MM.1S (cell line): ENCODE measurements at places on chromosomes 6 and 20.

GRCh38 chr20:53940360-53940702, 130.1 kb downstream of the BCAS1 start:
- no peak for DNase-seq

GRCh38 chr6:7413151-7413823, 23.7 kb downstream of the RIOK1 start:
- no peak for DNase-seq

- no peak for DNase-seq
Observed at GRCh38 chr6:82094166-82094806, 153.3 kb downstream of the IBTK start.

DNA sequence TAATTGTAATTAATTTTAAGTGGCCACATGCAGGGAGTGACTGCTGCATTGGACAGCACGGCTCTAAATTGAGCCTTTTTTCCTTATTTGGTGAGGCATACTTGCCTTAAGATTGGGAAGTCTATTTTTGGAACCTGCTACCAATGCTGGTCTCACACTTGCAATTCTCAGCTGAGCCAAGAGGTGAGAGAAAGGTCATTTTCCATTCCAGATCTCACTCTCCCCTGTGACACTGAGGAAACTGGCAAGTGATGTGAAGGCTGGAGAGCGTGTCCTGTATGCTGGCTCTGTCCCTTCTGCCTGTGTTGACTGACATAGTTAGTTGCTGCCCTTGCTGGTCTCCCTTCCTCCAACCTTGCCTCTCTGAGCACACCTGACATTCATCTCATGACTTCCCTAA, 735 bp upstream of the MOG start:
- no peak for DNase-seq

GRCh38 chr6:4282926-4283325, 147.6 kb upstream of the ECI2 start:
- DNase-seq = no peak

DNA sequence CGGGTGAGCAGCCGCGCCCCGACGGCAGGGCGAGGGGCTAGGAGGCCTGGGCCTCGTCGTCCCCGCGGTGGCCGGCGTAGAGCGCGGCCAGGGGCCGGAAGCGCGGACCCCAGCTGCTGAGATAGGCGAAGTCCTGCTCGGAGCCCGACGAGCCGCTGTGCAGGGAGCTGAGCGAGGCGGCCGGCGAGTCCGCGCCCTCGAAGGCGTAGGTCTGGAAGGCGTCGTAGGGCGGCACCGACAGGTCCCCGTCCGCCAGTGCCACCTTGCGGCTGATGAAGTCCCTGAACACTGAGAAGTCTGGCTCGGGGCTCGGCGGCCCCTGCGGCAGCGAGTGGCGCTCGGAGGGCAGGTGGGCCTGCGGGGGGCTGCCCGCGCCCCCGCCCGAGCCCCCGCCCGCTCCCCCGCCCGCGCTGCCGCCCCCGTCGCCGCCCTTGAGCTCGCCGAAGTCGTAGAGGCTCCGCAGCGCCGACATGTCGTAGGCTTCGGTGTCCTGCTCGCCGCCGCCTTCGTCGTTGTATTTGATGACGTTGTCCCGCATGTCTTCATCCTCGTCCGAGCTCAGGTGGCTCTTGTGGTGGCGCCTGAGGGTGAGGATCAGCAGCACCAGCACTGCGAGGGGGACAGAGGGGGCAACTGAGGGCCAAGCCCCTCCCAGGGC, 56.5 kb downstream of the CD40 start:
- peak; percentile 52 for DNase-seq

DNA sequence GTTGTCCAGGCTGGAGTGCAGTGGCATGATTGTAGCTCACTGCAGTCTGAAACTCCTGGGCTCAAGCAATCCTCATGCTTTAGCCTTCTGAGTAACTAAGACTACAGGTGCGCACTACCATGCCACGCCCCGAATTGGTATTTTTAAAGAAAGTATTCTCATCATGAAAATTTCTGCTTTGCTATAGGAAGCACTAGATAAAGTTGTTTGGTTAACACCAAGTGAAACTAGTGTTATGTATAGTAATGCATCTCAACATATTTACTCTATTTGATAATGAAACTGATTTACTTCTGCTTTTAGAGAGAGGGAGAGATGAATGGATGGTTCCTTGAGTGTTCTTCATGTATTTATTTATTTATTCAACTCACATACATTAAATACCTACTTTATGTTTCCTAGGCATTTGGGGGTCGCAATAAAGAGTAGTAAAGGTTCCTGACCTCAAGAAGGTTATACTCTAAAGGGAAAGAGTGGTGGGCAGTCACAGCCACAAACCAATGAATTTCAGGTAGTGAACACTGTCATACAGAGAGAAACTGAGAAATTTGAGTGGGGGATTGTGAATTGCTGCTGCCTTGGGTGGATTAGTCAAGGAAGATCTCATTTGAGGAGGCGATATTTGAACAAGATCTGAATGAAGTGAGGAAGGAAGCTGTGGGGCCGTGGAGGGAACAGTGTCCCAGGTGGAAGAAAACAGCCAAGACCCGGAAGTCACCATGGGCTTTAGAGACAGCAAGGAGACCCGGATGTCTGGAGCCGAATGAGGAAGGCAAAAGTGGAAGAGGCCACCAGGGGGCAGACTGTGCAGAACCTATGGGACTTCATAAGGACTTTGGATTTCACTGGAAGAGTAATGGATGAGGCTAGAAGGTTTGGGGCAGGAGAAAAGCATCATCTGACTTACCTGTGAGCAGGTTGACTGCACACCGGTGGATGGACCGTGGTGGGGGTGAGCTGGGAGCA, 185.6 kb downstream of the TSHZ2 start:
- DNase-seq = peak; percentile 76

DNA sequence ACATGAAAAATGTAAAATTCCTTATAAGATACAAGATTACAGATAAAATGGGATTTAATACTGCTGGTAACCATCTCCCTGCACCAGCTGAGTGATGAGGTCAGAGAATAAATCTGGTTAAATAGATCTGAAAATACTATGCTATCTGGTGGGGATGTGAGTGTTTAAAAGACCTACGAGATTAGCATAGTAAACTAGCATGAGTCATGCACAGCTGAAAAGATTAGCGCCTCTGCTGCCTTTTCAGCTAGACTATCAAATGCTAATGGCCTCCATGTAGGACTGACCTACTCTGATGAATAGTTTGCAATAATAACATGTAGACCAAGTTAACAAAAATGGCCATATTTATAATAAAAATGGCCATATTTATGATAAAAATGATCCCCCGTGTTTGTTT, 553.3 kb downstream of the C6orf118 start:
- no peak for DNase-seq

GRCh38 chr20:13009682-13010406, 1.1 kb downstream of the SPTLC3 start:
- peak; percentile 80 for DNase-seq

- no peak for DNase-seq
Observed at GRCh38 chr6:33412140-33413009, 1.6 kb downstream of the PHF1 start.

GRCh38 chr20:38520261-38520660, 47.6 kb downstream of the RALGAPB start:
- no peak for DNase-seq

GRCh38 chr6:125099211-125100073, 54.1 kb upstream of the TPD52L1 start:
- peak; percentile 19 for DNase-seq

DNA sequence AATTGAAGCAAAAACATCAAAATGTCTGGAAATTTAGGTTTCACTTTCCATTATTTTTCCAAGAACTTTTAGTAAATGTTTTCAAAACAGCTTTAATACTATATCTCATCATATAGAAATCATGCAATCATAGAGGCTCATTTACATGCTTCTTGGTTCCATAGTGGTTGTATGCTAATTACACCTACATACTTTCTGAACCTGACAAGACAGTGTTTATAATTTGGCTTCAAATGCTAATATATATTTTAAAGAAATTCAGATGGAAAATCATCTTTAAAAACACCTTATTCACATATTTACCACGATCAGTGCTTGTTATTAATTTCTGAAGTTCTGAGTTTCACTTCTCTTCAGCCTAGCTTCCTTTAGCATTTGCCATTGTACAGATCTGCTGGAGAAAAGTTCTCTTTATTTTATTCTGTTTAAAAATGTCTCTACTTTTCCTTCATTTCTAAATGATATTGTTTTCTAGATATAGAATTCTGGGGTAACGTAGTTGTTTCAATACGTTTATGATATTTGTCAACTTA, 89.9 kb downstream of the PLCB1 start:
- no peak for DNase-seq

DNA sequence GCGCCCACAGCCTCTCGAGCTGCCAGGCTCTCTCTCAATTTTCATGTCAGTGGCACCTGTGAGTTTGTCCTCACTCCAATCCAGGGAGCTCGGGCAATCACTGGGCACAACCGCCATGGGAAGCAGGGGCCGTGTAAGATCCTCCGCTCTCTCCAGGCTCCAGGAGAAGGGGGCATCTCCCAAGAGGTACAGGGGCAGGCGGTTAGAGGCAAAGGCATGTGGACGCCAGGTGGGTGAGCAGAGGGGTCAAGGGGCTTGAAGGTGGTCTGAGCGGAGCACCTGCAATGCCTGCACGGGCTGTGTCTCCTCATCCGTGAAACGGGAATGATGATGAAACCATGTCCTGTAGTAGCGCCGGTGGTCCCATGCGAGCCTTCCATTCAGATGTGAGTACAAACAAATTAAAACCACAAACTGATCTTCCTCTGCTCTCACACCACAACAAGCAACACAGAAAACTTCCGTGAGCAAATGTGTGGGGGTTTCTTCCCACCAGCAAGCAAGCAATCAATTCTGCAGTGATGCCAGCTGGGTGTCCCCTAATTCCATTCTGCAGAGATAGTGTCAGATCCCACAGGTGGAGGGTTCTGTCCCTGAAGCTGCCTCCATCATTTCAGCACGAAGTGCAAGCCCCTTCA, 222.5 kb upstream of the PMEPA1 start:
- DNase-seq = no peak

- no peak for DNase-seq
Observed at GRCh38 chr20:1449370-1449769, 17.3 kb downstream of the NSFL1C start.

GRCh38 chr20:36362261-36362660, 56.1 kb downstream of the DLGAP4 start:
- no peak for DNase-seq

GRCh38 chr6:125058546-125058945, 95.0 kb upstream of the TPD52L1 start:
- no peak for DNase-seq

DNA sequence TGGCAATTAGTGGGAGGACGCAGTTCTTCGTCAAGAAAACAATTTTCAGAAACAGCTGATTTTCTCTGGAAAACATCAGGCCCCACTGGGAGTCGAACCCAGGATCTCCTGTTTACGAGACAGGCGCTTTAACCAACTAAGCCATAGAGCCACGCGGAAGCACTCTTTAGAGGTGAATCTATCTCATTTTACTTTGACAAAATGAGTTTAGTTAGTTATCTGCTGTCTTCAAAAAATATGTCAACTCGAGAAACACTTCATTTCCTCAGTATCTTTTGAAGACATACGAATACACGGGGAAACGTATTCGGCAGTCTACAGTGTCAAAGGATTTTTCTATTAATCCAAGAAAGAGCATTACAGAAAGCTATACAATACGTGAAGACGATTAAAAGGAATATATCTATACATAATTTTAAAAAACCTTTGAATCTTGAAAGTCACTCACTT, 26.7 kb downstream of the GPX6 start:
- DNase-seq = peak; percentile 21

DNA sequence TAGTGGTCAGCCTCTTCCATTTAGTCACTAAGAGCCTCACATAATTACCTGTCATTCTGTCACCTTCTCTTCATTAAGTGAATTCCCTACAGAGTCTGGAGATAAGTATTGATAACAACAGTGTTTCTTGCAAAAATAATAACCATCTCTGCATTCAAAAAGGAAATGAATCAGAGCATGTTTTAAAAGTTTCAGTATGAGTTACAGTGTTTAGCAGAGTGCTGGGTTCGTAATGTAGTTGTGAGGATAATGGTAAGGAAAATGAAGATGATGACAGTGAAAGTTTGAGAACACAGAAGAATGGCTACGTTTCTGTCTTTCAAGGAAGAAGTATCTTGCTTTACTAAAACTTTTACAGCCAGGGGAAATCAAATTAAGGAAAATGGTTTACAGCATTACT, 31.3 kb downstream of the GPRC6A start:
- no peak for DNase-seq

DNA sequence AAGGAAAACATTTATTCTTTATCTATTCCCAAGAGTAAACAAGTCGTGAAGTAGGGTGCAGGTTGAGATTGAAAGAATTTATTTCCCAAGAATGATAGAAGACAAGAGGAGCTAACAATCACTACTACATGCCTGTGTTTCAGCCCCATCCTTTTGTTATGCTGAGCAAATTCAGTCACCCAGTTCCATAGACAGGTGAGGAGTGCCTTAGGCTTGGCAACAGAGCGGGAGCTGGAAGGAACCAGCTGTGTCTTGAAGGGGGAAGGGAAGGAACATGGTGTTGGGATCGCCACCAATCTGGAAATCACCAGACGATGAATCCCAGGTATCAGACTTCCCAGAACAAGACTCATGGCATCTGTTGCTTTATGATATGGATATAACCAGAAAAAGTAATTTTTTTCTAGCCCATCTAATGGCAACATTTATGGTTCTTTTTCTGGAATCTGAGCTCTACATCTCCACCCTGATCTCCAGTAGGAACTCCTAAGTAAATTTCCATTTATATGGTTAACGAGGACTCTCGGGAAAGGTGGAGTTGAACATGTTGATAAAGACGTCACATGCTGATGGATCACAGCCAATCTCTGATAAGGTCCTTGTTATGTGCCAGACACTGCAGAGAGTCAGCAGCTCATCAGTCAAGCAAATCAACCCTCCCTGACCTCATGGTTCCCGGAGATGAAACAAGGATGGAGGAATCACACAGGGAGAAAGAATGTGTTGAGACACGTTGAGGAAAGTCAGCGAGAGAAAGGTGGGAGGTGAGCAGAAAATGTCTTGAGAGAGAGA, 344.9 kb downstream of the SMOC2 start:
- DNase-seq = no peak

GRCh38 chr6:89596484-89596883, 42.1 kb downstream of the LYRM2 start:
- no peak for DNase-seq

GRCh38 chr6:39088331-39088730, 26.7 kb downstream of the SAYSD1 start:
- peak; percentile 50 for DNase-seq

DNA sequence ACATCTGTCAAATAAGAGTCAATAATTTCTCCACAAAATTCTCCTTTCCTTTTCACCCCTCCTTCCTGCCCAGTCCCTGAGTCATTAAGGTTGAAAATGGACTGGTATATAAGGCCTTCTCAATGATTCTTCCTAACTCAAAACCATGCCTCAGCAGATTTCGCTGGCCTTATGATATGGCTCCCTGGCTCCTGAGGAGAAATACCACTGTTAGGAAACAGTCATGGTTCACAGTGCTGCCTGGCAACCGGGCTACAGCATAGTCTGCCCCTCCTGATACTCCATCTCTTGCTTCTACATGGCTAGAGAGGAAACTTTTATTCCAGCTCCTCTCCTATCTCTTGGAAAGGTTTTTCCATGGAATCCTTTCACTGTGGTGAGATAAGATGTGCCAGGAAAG, 4.7 kb downstream of the UBE2J1 start:
- DNase-seq = no peak

DNA sequence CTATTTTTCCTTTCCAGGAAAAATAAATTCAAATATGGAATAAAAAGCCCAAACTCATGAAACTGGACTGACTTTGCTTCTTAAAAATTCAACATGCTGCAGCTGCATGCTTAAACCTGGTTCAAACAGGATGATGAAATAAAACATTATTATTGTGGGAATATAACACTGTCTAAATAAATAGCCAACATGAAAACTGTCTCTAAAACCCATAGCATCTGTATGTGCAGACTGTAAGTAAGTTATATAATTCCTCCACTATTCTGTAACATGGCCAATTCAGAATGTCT, 30.4 kb upstream of the AHI1 start:
- no peak for DNase-seq

- no peak for DNase-seq
Observed at GRCh38 chr6:149965194-149966020, 1.7 kb downstream of the ULBP1 start.
